ENCODE measurements at places on chromosomes 1 and 21.

DNA sequence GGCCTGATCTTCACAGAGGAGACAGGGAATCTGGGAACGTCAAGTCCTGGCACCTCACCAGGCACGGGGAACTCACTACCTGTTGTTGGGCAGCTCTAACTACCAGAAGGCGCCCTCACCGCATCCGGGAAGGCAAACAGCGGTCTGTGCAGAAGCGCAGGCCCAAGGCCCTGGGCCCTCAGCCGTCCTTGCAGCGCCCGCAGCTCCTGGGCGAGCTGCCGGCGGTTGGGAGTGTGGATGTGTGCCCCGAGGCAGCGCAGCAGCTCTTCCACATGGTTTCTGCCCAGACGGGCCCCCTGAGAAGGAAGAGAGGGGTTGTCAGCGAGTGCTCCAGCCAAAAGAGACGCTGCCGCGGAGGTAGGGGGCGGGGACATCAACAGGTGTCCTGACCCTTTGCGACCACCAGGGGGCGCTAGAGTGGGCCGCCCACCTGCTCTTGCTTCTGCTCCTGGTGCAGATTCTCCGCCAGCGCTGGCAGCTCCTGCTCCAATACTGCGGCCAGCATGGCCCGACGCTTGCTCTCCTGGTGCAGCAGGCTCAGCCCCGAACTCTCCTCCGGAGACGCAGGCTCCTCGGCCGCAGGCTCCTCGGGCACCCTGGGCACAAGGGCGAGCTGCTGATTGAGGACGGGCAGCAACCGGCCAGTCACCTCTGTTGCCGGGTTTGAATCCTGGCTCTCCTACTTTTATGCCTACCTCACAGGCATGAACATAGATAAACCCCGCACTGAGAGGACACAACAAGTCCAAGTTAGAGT, 9.3 kb downstream of the MAP3K6 start:
- peak; percentile 54 for DNase-seq

GRCh38 chr1:21706151-21706835, 37.1 kb upstream of the RAP1GAP start:
- DNase-seq: no peak

- no peak for DNase-seq
These were observed 29.5 kb downstream of the TLCD4 start for GRCh38 chr1:95146637-95147036.

DNA sequence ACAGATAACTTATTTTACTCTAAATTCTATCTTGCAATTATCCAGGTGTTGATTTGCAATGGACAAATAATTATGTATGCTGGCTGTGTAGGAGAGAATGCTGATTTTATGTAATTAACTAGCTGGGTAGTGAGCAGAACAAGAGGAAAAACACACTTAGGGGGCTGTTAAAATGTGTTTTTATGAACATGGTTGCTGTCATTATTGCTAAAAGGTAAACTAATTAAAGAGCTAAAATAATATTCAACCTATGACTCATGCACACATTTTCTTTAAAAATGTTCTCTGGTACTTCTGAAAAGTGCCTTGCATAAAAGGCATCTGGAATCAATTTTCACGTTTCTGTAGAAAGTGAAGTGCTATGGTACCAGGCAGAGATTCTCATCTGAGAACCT, 192.8 kb upstream of the C8B start:
- DNase-seq: no peak

DNA sequence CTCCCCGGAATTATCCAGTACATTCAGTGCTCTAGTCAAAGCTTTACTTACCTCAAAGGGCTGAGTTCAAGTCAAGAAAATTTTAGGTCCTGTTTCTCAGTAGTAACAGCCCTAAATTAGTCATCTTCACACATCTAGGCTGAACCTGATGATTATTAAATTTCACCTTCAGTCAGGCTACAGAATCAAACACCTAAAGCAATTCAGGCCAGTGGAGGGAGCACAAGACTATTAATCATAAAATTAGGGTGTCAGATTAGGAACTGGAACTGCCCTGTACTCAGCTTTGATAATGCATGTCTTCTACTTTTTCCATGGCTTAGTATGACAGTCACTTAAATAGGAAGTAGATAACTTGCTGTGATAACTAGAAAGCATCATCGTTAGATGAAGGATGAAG, 28.4 kb upstream of the BCAS2 start:
- DNase-seq: no peak

- no peak for DNase-seq
These were observed 489.5 kb upstream of the PKN2 start for GRCh38 chr1:88194542-88194941.

DNA sequence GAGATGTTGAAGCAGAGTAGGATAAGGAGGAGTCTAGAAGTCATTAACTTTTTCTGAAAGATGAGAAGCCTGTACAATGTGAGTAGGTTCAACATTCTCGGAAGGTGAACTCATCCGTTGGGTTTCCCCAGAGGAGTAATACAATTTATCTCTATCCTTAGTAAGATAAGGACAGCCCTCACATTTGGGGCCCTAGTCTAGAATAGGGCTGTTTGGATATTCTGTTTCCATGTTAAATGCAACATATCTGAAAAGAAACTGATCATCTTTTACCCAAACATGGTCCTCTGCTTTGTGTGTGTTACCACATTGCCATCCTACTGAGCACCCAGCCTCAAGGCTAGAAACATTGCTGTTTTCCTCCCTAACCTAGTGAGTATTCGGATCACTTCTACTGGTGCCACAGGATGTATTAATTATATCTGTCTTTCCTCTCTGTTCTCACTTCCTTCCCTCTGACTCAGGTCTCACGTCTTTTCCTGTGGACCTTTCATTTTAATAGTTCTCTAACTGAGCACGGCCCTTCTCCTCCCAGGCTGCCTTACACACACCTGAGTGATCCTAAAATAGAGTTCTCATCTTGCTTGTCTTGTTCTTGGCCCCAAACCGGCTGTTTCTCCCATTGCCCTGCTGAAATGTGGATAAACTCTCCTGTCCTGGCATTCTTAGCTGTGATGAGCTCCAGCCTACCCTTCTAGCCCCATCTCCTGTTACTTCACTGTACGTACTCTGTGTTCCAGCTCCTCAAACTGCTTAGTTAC, 91.7 kb downstream of the CDC14A start:
- no peak for DNase-seq

- no peak for DNase-seq
These were observed 40.5 kb upstream of the HMCN1 start for GRCh38 chr1:185693654-185694053.

GRCh38 chr21:27688773-27689172, 721.9 kb upstream of the ADAMTS5 start:
- no peak for DNase-seq

Data from stimulated activated CD8-positive, alpha-beta memory T cell treated with anti-CD3 and anti-CD28 coated beads, Interleukin-4, amount 100 ng/mL, for 4 hours (primary cell).